ENCODE measurements at places on chromosomes 11 and 22. TPM values are rescaled to one million over a fixed set of nuclear protein-coding genes. Genes with fewer than 3 reads are reported as not detected.

The WNT11 gene
- 0.96 TPM for total RNA-seq

The MMP3 gene
- not detected for total RNA-seq

The TTC17 gene
- total RNA-seq: 55.7 TPM

The MEI1 gene
- 45.9 TPM for total RNA-seq

The NEFH gene
- 9.0 TPM for total RNA-seq

The NXPE2 gene
- total RNA-seq: not detected

The LMO2 gene
- not detected for total RNA-seq
